Dermis blood vessel endothelial cell (primary cell): ENCODE measurements at places on chromosomes 7 and 10.

GRCh38 chr10:116049158-116049973, 223.6 kb downstream of the GFRA1 start:
- no peak for DNase-seq

DNA sequence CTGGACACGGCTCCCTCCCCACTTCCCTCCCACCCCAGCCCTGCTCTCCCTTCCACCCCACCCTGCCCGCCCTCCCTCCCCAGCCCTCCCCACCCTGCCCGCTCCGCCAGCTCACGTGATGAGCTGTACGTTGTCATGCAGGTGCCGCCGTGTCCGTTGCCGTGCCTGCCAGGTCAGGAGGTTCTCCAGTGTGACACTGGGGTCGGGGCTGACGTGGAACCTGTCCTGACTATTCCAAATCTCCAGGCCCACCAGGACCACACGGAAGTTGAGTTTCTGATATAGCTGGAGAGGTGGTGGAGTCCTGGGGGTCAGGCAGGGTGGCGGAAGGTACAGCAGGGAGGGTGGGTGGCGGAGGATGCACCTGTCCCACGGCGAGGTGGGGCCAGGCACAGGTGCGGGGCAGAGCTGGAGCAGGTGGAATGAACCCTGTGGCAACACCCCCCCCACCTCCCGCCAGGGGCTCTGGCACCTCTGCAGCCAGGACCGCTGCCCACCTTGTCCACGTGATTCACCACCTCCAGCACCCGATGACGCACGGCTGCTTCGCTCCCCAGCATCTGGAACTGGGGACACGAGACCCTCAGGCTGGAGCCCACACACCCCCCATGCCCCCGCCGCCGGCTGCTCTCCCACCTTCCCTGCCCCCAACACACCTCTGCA, 4.2 kb downstream of the ADAM8 start:
- DNase-seq = no peak

DNA sequence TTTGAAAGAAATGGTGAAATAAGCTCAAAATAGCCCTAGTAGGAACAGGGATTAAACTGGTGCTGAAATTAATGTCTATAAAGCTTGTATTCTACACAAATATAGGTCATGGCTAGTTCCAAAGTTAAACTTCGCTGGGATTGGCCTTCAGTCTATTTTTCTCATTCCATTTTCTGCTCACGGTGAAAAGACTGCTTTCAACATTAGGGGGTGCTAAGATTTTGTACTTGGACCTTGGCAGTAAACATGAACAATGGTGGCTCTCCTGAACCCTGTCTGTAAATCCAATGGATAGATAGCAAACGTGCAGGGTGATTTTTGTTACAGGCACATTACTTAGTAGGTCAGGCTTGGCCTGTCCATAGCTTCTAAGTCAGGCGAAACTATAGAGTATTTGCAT, 36.0 kb upstream of the RSU1 start:
- DNase-seq = peak; percentile 80

- no peak for DNase-seq
These were observed 36.8 kb downstream of the PTN start for GRCh38 chr7:137306748-137307147.

- DNase-seq = no peak
These were observed 61.8 kb upstream of the FAM204A start for GRCh38 chr10:118403967-118404366.

DNA sequence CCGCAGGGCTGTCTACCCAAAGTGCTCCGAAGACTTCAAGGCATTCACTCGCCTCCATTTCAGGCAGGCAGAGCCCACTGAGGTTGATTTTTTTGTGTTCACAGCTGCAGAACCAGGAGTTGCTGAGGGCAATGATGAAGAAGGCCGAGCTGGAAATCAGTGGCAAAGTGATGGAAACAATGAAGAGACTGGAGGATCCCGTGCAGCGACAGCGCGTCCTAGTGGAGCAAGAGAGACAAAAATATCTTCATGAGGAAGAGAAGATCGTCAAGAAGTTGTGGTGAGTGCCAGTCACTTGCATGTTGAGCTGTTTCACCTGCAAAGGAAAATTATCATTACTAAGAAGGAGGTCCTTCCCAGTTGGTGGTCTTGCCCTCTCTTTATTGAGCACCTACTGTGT, 210.5 kb downstream of the ARHGAP21 start:
- DNase-seq = peak; percentile 20

GRCh38 chr7:28136420-28136819, 44.2 kb downstream of the JAZF1 start:
- no peak for DNase-seq

GRCh38 chr10:35635576-35635975, 6.5 kb downstream of the FZD8 start:
- peak; percentile 81 for DNase-seq

DNA sequence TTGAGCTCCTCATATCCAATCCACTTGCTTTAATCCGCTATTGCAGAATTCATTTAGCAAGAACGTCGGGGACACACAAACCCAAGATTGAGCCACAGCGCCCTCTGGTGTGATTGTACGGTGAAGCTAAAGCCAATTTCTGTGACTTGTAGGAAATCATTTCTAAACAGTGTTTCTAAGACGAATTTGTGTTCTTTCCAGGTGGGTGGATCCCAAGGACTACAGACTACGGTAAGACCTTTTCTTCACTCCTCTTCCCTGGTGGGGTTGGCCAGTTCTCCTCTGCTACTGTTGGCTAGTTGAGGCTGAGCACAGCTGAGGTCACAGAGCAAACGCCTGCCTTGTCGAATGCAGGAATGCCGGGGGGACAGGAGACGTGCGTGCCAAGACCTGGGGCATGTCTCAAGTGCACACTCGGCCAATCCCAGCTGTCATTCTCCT, 5.2 kb downstream of the DMBT1 start:
- peak; percentile 93 for DNase-seq

- DNase-seq = no peak
These were observed 71.3 kb downstream of the KCND2 start for GRCh38 chr7:120344276-120344675.

DNA sequence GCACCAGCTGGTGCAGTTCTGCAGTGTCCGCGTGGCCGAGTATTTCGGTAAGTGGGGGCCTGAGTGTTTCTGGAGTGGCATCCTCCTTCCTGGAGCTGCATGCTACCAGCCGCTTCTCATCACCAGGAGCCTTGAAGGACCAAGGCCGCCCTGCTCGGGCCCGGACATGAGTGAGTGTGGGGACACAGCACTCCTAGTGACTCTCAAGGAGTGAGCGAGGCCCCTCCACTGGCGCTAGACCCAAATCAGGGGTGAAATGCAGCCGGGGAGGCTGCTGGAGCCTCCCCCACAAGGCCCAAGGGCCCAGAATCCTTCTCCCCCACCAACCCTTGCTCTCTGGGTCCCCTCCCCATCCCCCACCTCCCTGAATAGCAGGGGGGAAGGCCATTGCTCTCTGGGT, 48.0 kb downstream of the CAMK2B start:
- no peak for DNase-seq

- no peak for DNase-seq
These were observed 14.8 kb upstream of the ZNF735 start for GRCh38 chr7:64192148-64192704.

- no peak for DNase-seq
These were observed 332.5 kb upstream of the SORCS1 start for GRCh38 chr10:107497024-107497423.

GRCh38 chr10:38093816-38094157, 350 bp upstream of the ZNF37A start:
- no peak for DNase-seq

- no peak for DNase-seq
These were observed 46.7 kb downstream of the CALD1 start for GRCh38 chr7:134826105-134826504.
